Activated CD4-positive, alpha-beta memory T cell treated with anti-CD3 and anti-CD28 coated beads, Interleukin-2, amount 10 ng/mL, durations not matched to agents 7 days and 5 days (primary cell): ENCODE measurements at places on chromosomes 7 and 10.

GRCh38 chr7:158019726-158020705 lies 567.6 kb downstream of the PTPRN2 start:
- no peaks in the 10 kb centered on the region for H3K27me3 ChIP-seq
- H3K4me3 ChIP-seq, result no peak overlapping the region
- H3K36me3 ChIP-seq, result no peaks in the 10 kb centered on the region
- H3K27ac ChIP-seq, result no peak overlapping the region
- DNase-seq, result no peak

DNA sequence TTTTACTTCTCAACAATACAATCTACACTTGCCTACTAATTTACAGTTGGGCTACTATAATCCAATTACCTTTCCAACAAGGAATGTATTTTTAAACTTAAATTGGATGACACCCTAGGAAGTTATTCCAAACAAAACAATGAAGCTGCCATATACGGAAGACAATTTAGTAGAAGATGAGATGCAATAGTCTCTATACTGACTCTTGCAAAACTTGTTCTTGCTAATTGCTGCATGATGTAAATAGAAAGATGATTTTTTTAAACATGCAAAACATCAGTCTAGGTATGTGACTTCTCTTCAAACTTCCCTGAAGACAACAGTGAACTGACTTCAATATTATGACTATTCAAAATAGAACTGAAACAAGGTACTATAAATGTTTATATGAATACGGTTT lies 17.6 kb downstream of the NT5C3A start:
- H3K27ac ChIP-seq, result no peak overlapping the region
- no peak for DNase-seq
- H3K4me1 ChIP-seq, result peaks cover 27% of the 10 kb centered on the region

DNA sequence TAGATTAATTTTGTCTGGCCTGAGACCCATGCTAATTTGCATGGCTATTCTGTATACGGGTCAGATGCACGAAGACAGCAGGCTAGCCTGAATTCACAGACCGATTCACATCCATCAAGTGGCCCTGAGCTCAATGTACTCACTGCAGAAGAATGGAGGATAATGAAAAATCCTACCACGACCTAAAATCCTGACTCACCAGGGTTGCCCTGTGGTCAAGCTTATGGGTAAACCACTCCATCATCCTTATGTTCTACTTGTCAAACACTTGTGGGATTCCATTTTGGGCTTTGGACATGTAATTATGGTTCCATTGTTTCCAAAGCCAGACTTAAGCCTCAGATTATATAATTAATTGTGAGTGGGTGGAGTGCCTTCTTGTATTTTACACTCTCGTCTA lies 110.4 kb upstream of the ZNF438 start:
- no peaks in the 10 kb centered on the region for H3K36me3 ChIP-seq
- H3K4me3 ChIP-seq, result no peak overlapping the region
- peaks cover 9% of the 10 kb centered on the region for H3K4me1 ChIP-seq
- no peaks in the 10 kb centered on the region for H3K27me3 ChIP-seq
- DNase-seq, result no peak
- H3K27ac ChIP-seq, result no peak overlapping the region

GRCh38 chr10:125015356-125015944 lies 73.5 kb downstream of the ZRANB1 start:
- no peak overlapping the region for H3K4me3 ChIP-seq
- peaks cover 38% of the 10 kb centered on the region for H3K27me3 ChIP-seq
- no peak overlapping the region for H3K27ac ChIP-seq
- H3K36me3 ChIP-seq, result no peaks in the 10 kb centered on the region
- peaks cover 18% of the 10 kb centered on the region for H3K4me1 ChIP-seq
- DNase-seq, result peak; percentile 49

GRCh38 chr7:103951311-103951710 lies 38.1 kb downstream of the RELN start:
- no peak for DNase-seq
- no peaks in the 10 kb centered on the region for H3K36me3 ChIP-seq
- no peak overlapping the region for H3K27ac ChIP-seq
- H3K4me3 ChIP-seq, result no peak overlapping the region
- peaks cover 5% of the 10 kb centered on the region for H3K27me3 ChIP-seq

GRCh38 chr10:105398202-105398601 lies 757.1 kb downstream of the SORCS3 start:
- H3K4me3 ChIP-seq, result no peak overlapping the region
- no peaks in the 10 kb centered on the region for H3K4me1 ChIP-seq
- H3K27ac ChIP-seq, result no peak overlapping the region
- no peak for DNase-seq
- no peaks in the 10 kb centered on the region for H3K27me3 ChIP-seq

DNA sequence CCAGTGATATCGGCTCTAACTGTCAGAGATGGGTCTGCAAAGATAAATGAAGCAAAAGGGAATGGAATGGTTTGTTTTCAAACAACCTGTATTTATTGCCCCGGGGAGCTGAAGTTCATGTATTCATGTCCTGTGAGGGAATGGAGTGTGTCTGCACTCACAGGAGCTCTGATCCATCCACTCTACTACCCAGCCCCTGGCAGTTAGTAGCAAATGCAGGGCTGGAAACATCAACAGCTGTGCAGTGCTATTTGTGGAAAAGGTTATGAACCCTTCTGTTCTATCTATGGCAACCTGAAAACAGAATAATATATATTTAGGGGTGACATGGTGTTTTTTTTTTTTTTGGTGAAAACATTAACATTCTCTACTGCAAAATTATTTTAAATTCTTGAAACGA lies 9.8 kb downstream of the AGR2 start:
- no peak overlapping the region for H3K27ac ChIP-seq
- no peak for DNase-seq
- peaks cover 5% of the 10 kb centered on the region for H3K4me1 ChIP-seq
- peaks cover 11% of the 10 kb centered on the region for H3K27me3 ChIP-seq

DNA sequence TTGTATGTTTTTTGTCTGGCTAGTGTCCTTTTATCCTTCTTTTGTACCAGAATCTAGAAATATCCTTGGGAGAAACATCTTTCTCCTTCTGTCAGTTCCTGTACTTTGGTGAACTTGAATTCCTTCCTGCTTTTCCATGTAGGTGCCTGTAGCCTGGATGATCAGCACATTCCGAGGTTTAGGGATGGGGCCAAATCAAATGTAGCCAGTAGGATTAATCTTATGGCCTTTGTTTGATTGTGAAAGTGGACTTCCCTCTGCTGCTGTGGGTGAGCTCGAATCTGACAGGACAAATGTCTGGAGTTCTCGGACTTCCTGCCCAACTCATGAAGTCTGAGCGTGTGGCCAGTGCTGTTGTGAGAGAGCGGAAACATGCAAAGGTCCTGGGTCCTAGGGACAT lies 33.2 kb upstream of the NAMPT start:
- peaks cover 7% of the 10 kb centered on the region for H3K36me3 ChIP-seq
- no peak overlapping the region for H3K4me3 ChIP-seq

DNA sequence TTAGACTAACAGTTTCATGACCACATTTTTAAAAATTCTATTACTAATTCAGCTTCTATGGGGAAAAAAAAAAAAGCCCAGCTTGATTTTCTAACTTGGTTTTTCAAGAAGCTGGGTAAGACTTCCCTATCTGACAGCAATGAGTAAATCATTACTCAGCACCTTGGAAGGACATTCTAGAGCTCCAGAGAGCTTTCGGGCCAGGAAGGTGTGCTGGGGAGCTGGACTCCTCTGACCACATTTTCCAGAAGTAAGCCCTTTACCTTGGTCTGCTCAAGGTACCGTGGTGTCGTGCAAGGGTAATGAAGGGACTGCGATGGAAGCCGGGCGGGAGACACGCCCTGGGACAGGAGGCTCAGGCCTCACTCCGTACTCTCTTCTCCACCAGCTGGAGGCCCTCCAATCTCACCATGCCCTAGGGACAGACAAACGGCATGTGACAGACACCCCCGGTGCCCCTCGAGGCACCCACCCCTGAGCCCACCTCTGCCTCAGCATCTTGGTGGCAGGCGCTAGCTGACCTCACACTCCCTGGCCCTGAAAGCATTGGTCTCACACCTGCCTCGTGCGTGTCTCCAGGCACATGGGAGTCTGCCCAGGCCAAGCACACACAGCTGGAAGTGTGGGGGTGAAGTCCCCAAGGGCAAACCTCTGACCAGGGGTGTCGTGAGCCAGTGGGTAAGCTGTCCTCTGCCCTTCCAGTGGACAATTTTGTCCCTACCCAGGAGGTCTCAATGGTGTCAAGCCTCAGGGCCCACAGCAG lies 152.1 kb downstream of the OAT start:
- H3K4me3 ChIP-seq, result no peak overlapping the region
- H3K36me3 ChIP-seq, result no peaks in the 10 kb centered on the region
- no peaks in the 10 kb centered on the region for H3K27me3 ChIP-seq
- H3K4me1 ChIP-seq, result no peaks in the 10 kb centered on the region
- no peak for DNase-seq

DNA sequence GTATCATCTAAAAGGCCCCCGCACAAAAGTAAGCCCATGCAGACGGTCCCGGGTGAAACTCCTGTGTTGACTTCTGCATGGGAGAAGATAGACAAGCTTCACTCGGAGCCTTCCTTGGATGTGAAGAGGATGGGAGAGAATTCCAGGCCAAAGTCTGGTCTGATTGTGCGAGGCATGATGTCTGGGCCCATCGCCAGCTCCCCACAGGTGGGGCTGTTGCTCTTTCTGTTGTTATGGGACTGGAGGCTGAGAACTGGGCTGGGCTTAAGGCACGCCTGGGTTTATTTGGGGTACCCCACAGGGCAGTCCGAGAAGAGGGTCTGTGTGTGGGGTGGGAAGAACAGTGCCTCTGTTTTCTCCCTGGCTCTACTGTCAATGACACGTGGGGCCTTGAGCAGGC lies 14.6 kb downstream of the MINDY4 start:
- H3K4me1 ChIP-seq, result no peaks in the 10 kb centered on the region
- no peak for DNase-seq
- no peak overlapping the region for H3K4me3 ChIP-seq
- H3K27me3 ChIP-seq, result no peaks in the 10 kb centered on the region
- H3K27ac ChIP-seq, result no peak overlapping the region
- no peaks in the 10 kb centered on the region for H3K36me3 ChIP-seq

GRCh38 chr10:16948361-16948760 lies 131.1 kb upstream of the RSU1 start:
- peaks cover 5% of the 10 kb centered on the region for H3K4me1 ChIP-seq
- no peaks in the 10 kb centered on the region for H3K36me3 ChIP-seq
- no peak overlapping the region for H3K27ac ChIP-seq
- no peaks in the 10 kb centered on the region for H3K27me3 ChIP-seq
- no peak overlapping the region for H3K4me3 ChIP-seq

- H3K4me1 ChIP-seq, result no peaks in the 10 kb centered on the region
- no peak for DNase-seq
- no peaks in the 10 kb centered on the region for H3K27me3 ChIP-seq
- no peak overlapping the region for H3K4me3 ChIP-seq
- no peak overlapping the region for H3K27ac ChIP-seq
Observed at GRCh38 chr10:65891073-65891981, 1034.5 kb upstream of the LRRTM3 start.

GRCh38 chr10:63003816-63004453 lies 129.2 kb upstream of the NRBF2 start:
- DNase-seq, result no peak
- peaks cover 12% of the 10 kb centered on the region for H3K4me1 ChIP-seq
- H3K36me3 ChIP-seq, result no peaks in the 10 kb centered on the region
- peaks cover 6% of the 10 kb centered on the region for H3K27me3 ChIP-seq

- peak overlapping the region; percentile 30 for H3K4me3 ChIP-seq
- H3K27me3 ChIP-seq, result no peaks in the 10 kb centered on the region
- H3K27ac ChIP-seq, result peak overlapping the region; percentile 72
Observed at GRCh38 chr7:102306916-102307677, 20.4 kb downstream of the SH2B2 start.

GRCh38 chr10:30591249-30591670 lies 38.3 kb downstream of the LYZL2 start:
- H3K4me1 ChIP-seq, result peaks cover 4% of the 10 kb centered on the region
- no peak overlapping the region for H3K27ac ChIP-seq
- DNase-seq, result peak; percentile 39
- H3K36me3 ChIP-seq, result no peaks in the 10 kb centered on the region

DNA sequence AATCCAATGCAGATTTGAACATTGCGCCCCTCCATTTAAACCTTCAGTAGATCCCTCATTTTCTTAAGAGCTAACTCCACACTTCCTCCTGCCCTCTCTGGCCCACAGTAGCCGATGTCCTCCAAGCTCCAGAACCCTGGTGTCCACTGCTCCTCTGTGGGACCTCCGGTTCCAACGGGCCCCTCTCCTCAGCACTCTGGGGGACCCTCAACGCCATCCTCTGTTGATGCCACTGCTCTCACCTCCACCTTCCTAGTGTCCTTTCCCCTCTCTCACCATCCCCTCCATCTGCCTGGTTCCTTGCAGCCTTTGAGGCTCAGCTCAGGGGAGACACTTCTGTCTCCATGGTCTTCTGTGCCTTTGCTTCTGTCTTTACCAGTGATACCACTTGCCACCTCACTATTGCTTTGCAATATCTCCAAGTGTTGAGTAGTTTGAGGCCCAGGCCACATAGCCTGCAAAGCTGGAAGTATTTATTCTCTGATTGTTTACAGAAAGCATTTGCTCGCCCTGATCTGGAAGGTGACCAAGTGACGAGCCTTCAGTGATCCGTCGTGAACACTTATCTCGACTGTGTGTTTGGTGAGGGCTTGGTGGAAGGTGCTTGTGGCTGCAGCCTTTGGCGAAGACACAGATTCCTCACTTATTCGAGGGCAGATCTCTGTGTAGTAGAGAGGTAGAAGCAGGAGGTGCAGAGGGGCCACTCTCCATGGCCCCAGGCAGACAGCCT lies 104.8 kb upstream of the SHH start:
- no peak overlapping the region for H3K27ac ChIP-seq
- H3K36me3 ChIP-seq, result no peaks in the 10 kb centered on the region
- DNase-seq, result no peak

- DNase-seq, result no peak
- H3K27me3 ChIP-seq, result no peaks in the 10 kb centered on the region
- H3K4me3 ChIP-seq, result no peak overlapping the region
- no peak overlapping the region for H3K27ac ChIP-seq
- H3K4me1 ChIP-seq, result peaks cover 14% of the 10 kb centered on the region
- H3K36me3 ChIP-seq, result peaks cover 13% of the 10 kb centered on the region
Observed at GRCh38 chr7:102819151-102819550, 70.4 kb downstream of the FAM185A start.

GRCh38 chr7:2802101-2802500 lies 42.0 kb downstream of the GNA12 start:
- peaks cover 15% of the 10 kb centered on the region for H3K4me1 ChIP-seq
- H3K36me3 ChIP-seq, result no peaks in the 10 kb centered on the region
- no peaks in the 10 kb centered on the region for H3K27me3 ChIP-seq
- H3K4me3 ChIP-seq, result no peak overlapping the region
- no peak for DNase-seq
- H3K27ac ChIP-seq, result no peak overlapping the region

GRCh38 chr7:151844071-151844824 lies 32.7 kb downstream of the PRKAG2 start:
- H3K4me3 ChIP-seq, result no peak overlapping the region
- no peaks in the 10 kb centered on the region for H3K27me3 ChIP-seq
- H3K36me3 ChIP-seq, result no peaks in the 10 kb centered on the region
- H3K4me1 ChIP-seq, result peaks cover 12% of the 10 kb centered on the region
